ENCODE measurements at places on chromosomes 4 and X. TPM values are rescaled to one million over a fixed set of nuclear protein-coding genes. Genes with fewer than 3 reads are reported as not detected.

GRCh38 chrX:5780821-5781220, 447.8 kb downstream of the NLGN4X start:
- ATAC-seq = no peak

DNA sequence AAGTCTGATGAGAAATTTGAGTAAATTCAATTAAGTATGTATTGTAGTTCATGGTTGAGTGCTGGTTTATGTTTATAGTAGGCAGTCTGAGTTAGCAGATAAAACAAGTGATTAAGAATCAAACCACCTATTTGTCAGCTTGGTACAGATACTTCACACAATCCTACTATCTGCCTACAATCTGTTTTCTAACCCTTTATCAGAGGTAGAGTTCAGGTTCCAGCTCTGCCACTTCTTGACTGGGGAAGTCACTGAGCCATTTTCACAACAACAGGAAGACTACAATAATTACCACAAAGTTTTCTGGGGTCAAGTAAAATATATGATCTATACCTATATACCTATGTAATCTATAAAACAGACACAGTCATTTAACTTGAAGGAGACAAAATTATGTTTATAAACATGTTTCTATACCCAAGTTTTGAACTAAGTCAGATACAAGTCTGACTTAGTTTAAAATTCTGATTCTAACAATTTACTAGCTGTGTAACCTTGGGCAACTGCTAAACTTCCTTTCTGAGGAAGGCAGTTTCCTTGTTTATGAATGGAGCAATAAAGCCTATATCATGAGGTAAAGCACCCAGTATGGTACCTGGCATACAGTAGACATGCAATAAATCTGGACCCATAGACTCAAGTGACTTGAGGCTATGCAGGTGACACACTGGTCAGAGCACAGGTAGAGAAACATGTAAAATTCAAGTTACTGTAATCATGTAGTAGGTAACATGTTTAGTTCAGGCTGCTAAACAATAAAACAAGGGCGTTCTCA, 37.2 kb upstream of the BDH2 start:
- no peak for ATAC-seq

DNA sequence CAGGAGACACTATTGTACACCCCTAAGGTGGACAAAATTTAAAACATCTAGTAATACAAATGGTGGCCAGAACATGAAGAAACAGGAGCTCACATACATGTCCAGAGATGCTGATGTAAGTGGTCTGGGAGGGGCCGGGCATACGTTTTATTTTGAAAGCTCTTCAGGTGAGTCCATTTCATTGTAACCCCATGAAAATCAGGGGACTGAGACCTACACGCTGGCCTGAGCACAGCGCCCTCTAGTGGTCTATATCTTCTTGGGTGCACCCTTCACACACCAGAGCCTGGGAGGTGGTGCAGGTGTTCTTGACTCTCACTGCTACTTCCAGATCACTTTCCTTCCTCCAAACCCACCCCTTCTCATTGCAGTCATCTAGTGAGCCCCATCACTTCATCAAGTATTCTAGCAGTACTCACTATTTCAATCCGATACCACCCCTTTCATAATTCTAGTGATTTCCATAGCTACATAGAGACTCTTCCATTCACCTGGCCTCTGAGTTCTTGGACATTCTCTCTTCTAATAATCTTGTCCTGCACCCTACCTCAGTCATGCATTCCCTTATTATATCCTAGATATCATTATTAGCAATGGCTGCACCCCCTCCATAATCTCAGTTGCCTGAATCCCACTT, 4.3 kb upstream of the TLR6 start:
- no peak for ATAC-seq

DNA sequence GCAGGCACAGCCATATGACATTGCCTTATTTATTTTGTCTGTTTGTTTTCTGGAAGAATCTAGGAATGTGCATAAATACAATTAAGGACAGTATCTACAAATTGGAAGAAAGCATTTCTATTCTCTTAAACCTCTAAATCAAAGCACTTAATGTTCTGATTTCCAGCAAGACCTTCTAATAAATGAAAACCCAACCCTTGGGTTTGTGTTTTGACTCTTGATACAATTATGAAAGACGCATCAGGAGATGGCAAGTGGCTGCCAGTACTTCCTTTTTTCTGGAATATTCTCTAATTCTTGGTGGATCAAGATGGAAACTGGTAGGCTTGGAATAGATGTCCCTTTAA, 437 bp upstream of the CPE start:
- ATAC-seq = no peak

- no peak for ATAC-seq
Observed at GRCh38 chr4:139331185-139331584, 28.9 kb upstream of the NDUFC1 start.

The ATP6AP1 gene
- 99.5 TPM for total RNA-seq

DNA sequence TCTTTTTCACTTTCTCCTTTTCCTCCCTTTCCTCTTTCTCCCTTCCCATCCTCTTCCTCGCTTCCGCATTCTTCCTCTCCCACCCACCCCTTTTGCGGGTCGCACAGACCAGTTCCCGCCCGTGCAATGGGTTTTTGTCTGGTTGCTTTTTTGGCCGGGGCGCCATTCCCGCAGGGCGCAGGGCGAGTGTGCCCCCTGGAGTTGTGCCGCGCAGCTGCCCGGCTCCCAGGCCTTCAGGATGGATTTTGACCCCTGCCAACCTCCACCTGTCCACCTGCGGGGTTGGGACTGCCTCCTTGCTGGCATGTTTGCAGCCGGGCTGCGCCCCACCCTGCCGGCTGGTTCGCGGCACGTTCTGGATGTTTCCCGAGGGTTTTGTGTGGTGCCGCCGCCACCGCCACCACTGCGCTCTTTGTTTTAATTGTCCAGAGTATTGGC, 578 bp upstream of the SEL1L3 start:
- ATAC-seq = no peak

GRCh38 chr4:24771241-24771640, 24.1 kb upstream of the SOD3 start:
- ATAC-seq = no peak

All from motor neuron (in vitro differentiated cells).